Mucosa of gallbladder (tissue), 1 donor: ENCODE measurements at places on chromosomes 1 and 21. TPM values are rescaled to one million over a fixed set of nuclear protein-coding genes. Genes with fewer than 3 reads are reported as not detected.

DNA sequence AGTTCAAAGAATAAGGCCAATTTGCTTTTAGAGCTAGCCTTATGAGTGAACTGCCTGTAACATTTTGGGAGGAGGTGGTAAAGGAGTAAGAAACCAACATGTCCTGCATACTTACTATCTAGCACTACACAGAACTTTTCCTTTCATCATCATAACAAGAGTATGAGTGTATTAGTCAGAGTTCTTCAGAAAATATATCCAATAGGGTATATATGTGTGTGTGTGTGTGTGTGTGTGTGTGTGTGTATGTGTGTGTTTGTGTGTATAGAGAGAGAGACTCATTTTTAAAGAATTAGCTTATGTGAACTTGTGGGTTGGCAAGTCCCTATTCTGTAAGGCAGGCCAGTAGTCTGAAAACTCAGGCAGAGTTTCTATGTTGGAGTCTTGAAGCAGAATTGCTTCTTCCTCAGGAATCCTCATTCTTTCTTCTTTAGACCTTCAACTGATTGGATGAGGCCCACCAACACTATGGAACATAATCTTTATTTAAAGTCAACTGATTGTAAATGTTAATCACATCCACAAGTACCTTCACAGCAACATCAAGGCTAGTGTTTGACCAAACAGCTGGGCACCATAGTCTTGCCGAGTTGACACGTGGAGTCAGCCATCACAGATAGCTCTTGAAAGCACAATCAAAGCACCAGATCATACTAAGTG is 121.9 kb downstream of the CYYR1 start:
- no peak for DNase-seq

GRCh38 chr1:30130099-30130498 is 593.3 kb downstream of the MATN1 start:
- DNase-seq, result no peak

FHAD1 gene
- 1.7 TPM for total RNA-seq

PGBD2 gene
- total RNA-seq, result 16.9 TPM
